ENCODE measurements at places on chromosomes 6 and 20.

DNA sequence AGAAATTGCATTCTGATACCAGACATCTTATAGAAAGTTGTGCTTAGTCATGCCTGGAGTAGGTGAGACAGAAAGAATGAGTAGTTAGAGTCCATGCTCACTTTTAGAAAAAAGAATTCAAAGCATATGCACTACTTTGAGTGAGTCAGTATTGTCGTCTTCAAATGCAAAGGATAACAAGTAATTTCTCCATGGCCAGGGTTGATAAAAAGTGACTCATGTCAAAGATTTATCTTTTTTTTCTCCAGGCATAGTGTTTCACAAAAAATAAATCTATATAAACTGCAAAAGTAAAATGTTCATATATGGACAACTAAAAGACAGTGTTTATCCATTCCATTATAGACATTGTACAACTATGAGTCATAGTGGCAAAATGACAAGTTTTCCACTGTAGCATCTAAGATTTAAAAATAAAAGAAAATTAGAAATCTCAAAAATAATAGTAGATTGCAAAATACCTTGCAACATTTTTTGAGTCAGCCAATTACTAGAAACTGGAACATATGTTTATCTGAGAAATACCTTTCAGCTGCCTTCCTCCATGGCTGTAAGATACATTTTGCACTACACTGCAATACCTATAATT is 329.6 kb downstream of the GRIK2 start:
- peak; percentile 55 for DNase-seq

- DNase-seq = no peak
These were observed 9.4 kb downstream of the CD40 start for GRCh38 chr20:46127396-46128010.

DNA sequence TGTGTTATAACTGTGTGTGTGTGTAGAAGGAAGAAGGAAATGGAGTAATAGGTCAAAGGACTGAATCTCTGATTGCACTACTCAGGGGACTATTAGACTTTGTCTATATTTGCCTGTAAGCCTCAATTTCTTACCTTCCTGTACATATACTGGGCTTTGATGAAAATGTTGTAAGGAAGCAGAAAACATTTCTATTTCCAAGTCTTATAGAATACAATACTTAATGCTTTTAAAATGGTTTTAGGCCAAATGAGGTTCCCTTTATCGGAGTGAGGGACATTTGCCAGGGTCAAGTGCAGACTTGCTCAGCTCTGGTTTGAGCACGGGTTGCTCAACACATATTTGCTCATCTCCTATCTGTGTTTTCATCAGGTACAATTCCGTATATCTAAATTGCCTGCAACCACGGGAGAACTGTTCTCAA is 28.3 kb downstream of the MEP1A start:
- DNase-seq = no peak

GRCh38 chr20:32278199-32278643 is 770 bp downstream of the KIF3B start:
- no peak for DNase-seq

- no peak for DNase-seq
These were observed 43.2 kb upstream of the SRF start for GRCh38 chr6:43127877-43128276.

GRCh38 chr20:10498200-10498599 is 63.1 kb downstream of the SLX4IP start:
- no peak for DNase-seq

- no peak for DNase-seq
These were observed 661 bp upstream of the HEBP2 start for GRCh38 chr6:138403324-138403800.

- DNase-seq = no peak
These were observed 340.4 kb downstream of the SYNE1 start for GRCh38 chr6:152296648-152297376.

- peak; percentile 47 for DNase-seq
These were observed 7.6 kb upstream of the BMP5 start for GRCh38 chr6:55882718-55883569.

- DNase-seq = no peak
These were observed 1.1 kb upstream of the ASIP start for GRCh38 chr20:34240121-34240520.

GRCh38 chr20:7742479-7742878 is 197.8 kb downstream of the HAO1 start:
- DNase-seq = peak; percentile 76

- DNase-seq = no peak
These were observed 12.4 kb downstream of the FRS3 start for GRCh38 chr6:41767112-41767833.

DNA sequence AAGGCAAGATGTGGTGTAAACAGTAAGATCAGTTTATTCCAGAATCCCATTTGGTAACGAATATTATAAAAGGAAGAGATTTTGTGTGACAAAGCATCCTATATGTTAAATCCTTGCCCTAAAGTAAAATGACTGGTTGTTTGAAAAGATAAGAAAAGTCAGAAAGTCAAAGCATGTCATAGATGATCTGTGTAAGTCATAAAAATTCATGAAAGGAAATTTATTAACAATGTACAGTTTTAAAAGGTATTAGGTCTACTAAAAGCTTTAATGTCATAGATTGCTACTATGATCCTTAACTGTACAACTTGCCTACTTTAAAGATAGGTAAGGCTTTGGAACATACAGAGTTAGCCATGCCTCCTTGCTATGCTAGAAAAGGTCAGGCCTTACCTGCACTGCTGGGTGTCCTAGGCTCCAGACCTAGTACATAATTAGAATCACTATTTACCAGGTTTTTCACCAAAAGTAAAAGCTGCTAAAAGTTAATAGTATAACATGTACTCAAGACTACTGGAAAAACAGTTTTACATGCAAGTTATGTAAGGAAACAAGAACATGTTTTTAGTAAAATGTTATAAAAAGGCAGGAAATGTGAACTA is 1090.1 kb upstream of the ADGRB3 start:
- DNase-seq = no peak

GRCh38 chr6:41706876-41707564 is 28.4 kb downstream of the TFEB start:
- DNase-seq = no peak

GRCh38 chr6:104642871-104643270 is 216.8 kb downstream of the HACE1 start:
- DNase-seq = peak; percentile 9

GRCh38 chr20:24136659-24137246 is 148.2 kb upstream of the GGTLC1 start:
- no peak for DNase-seq

- no peak for DNase-seq
These were observed 1.5 kb downstream of the ID4 start for GRCh38 chr6:19838442-19839236.

DNA sequence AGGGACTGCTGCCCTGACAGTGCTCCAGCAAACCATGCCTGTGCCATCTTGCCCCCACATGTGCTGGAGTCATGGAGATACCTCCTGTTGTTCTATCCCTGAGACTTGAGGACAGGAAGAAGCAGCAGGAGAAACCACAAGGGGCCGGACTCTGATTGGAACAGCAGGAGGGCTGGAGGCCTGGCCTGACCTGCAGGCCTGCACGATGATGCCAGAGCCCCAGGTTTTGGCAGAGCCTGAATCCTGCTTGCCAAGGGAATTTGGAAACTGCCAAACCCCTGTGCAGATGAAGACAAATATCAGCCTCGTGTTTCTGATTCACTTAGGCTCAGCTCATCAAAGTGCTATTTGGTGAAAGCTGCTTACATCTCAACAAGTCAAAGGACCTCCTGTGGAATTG is 177.6 kb downstream of the MAFB start:
- no peak for DNase-seq

DNA sequence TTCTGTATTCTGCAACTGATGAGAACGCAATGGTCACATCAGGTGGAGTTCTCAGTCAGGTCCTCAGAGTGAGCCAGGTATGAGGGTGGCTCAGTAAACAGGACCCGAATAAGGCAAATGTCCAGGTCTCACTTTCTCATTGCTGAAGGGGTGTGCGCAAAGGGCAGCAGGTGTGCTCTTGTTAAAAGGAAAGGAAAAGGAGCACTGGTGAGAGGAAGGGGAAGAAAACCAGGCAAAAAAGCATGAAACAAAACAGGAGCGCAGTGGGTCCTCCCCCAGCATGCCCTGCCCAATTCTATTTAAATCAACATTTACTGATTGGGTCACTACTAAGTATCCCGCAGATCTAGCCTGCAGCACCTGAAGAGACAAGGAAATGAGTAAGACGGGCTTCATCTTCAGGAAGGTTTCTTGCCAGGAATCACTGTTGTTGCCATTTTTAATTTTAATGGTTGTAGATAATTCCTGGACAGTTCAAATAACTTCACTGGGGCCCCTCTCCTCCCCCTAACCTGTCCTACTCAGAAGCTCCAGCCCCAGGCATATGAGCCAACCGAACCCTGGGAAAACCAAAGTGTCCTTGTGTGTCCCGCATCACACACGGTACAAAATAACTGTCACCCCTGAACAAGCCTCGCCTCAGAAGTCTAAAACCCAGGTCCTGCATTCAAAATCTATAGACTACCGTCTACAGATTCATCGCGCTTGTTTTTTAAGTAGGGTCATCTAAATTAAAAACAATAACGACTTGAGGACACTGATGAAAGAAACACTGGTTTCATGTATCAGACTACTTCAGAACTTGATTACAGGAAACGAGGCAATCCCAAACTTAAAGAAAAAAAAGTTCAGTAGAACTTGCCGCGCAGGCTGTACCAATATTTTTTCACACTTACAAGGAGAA is 980 bp downstream of the MBOAT1 start:
- DNase-seq = peak; percentile 4

- no peak for DNase-seq
These were observed 1.8 kb upstream of the BHLHE23 start for GRCh38 chr20:63008541-63009044.

GRCh38 chr20:58306421-58307261 is 2.9 kb upstream of the RAB22A start:
- DNase-seq = no peak

- DNase-seq = no peak
These were observed 10.7 kb downstream of the RFPL4B start for GRCh38 chr6:112357791-112358190.

DNA sequence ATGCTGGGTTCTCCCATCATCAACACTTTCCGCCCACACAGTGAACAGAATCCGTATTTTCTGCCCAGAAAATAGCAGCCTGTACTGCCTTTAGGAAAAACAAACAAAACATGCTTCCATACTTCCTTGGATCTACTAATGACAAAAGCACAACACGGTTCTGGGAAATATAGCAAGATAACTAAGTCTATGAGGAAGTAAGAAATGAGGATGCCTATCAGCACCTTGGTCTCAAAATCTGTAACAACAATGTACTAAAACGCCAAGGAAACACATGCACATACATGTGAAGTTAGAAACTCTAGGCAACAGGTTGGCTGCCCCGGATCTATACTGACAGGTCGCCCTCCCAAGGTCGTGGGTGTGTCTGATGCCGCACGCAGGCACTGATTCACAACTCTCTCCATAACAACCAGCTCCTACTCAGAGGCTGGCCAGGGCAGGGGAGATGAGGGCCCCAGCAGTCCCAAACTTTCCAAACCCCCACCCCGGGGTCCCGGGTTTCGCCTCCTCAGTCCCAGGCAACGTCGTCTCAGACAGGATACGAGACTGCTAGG is 710 bp downstream of the BTBD9 start:
- peak; percentile 23 for DNase-seq

- no peak for DNase-seq
These were observed 41.9 kb upstream of the SUPT3H start for GRCh38 chr6:45419571-45420082.

GRCh38 chr20:45776931-45777330 is 14.8 kb downstream of the WFDC3 start:
- no peak for DNase-seq

- no peak for DNase-seq
These were observed 5.3 kb downstream of the PHIP start for GRCh38 chr6:79072640-79073181.
